Fibroblast of skin of left biceps (primary cell): ENCODE measurements at places on chromosomes 16 and 17.

- no peak for DNase-seq
These were observed 180.9 kb downstream of the RPTOR start for GRCh38 chr17:80725517-80725916.

- no peak for DNase-seq
These were observed 21.5 kb downstream of the MBTD1 start for GRCh38 chr17:51238255-51238887.

DNA sequence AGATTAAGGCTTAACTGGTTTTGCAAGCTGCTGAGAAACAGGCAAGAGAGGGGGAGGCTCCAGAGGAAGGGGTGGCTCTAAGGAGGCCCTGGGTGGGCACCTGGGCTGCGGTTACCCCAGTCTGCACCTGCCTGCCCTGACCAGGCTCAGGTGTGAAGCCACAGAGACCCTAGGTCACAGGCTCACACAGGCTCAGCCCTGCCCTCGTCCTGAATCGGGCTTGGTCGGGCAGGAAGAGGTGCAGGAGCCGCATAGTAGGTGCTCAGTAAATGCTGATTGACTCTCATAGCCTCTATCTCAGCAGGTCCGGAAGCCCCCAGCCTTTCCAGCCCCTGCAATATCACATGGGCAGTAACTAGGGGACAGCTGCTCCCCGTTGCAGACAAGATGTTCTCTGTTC lies 203.4 kb downstream of the GSG1L start:
- no peak for DNase-seq

DNA sequence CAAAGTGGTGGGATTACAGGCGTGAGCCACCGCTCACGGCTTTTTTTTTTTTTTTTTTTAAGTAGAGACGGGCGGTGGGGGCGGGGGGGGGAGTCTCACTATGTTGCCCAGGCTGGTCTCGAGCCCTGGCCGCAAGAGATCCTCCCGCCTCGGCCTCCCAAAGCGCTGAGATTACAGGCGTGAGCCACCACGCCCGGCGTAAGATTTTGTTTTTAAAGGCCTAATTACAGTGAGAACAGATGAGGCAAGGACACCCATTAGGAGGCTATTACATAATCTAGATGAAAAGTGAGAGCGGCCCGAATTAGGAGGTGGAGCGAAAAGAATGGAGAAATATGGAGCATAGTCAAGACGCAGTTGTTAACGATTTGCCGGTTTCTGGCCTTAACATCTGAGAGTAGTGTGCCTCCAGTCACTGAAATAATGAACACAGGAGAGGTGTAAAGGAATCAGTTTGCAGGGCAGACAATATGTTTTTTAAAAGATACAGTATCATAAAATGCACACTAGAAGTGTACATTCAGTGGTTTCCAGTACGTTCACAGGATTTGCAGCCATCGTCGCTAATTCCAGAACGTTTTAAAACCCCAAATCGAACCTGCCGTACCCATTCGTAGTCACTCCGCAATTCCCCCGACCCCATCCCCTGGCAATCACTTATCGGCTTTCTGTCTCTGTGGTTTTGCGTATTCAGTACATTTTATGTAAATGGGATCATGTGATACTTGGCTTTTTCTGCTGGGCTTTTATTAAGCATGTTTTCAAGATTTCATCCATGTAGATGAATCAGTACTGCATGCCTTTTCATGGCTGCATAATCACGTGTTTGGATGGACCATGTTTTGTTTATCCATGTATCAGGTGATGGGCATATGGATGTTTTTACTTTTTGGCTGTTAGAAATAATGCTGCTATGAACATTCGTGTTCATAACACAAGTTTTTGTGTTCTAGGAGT lies 1.4 kb upstream of the SLX4 start:
- no peak for DNase-seq

DNA sequence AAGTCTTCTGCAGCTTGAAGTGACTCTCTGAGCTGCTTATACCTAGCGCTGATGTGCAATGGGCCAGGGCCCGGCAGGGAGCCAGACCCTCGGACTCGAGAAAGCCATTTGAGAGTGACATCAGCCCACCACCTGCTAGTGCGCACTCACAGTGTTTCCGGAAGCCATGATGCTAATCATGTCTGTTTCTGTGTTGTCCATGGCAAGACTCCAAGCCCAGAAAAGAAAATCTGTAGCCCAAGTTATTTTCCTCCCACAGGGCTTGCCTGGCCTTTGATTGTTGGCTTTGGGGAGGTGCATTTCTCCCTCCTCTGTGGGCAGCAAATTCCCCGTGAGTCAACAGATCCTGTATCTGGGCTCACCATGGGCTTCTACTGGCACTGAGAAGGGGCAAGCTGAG lies 1.8 kb upstream of the CDRT4 start:
- no peak for DNase-seq

GRCh38 chr17:62760945-62761267 lies 47.2 kb downstream of the MARCHF10 start:
- DNase-seq, result no peak

DNA sequence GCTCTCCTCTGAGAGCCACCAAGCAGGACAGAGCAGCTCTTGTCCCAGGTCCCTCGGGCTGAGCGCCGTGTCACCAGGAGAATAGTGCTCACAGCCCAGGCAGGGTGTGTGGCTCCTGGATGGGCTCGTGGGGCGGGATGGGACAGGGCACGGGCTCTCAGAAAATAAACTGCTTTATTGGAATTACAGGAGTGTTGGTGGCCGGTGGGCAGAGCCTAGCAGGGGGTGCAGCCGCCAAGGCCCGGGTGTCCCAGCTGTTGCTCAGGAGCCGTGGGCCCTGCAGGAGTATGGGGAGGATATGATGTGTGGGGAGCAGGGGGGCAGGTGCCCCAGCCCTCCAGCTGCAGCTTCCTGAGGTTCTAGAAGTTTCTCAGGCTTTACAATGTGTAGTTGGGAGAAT lies 17.1 kb downstream of the TELO2 start:
- DNase-seq, result no peak

- no peak for DNase-seq
These were observed 13.1 kb downstream of the TBC1D24 start for GRCh38 chr16:2487903-2488531.

DNA sequence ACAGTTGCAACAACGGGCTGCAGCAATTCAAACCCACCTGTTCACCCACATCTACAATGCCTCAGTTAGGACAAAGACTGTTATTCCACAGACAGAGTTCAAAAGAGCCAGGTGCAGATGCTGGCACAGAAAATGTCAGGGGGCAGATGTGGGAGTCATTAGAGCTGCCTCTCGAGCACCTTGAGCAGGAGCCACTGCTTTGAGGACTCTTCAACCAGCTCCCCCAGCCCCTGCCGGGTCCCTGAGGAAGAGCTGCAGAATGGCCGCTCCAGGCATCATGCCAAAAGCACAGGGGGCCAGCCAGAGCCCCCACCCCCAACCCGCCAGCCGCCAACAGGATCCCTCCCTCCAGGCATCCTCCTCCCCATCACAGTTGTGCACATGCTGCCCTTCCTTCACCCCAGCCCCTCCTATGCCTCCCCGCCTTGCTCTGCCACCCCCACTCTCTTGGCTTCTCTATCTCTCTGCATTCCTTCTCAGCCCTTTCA lies 20.8 kb downstream of the C17orf67 start:
- no peak for DNase-seq

GRCh38 chr17:16913463-16913862 lies 58.5 kb downstream of the TNFRSF13B start:
- DNase-seq, result no peak

DNA sequence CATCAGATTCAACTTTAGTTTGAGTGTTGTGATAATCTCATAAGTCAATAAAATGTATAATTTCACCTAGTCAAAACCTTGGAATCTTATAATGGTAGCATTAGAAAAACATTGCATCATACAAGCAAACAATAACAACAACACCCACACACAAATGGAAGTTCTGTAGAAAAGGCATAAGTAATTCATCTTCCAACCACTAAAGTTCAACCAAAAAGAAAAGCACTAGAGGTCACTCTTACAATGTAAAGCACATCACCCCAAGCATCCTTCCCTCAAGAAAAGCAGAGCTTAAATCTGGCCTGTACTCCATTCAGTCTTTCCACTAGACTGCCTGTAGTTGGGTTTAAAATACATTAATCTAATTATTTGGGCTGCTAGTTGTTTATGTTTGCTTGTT lies 1.8 kb downstream of the CNTNAP4 start:
- peak; percentile 10 for DNase-seq

- DNase-seq, result no peak
These were observed 57.9 kb upstream of the CES5A start for GRCh38 chr16:55933038-55933437.

DNA sequence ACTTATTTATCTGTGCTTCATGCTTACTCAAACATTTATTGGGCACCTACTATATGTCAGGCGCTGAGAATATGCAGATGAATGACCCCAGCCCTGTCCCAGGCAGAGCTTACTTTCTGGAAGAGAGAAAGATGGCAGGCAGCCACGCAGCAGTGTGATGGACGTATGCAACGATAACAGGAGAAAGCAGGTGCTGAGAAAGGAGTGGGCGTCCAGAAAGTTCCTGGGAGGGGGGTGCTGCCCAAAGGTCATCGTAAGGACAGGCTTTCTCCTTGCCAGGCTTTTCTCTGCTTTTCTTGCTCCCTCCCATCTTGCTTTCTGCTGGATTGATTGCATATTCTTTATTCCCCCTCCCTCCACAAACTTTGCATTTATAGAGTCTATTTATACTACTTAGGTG lies 124.5 kb downstream of the GAS7 start:
- no peak for DNase-seq

GRCh38 chr17:21505819-21506815 lies 130.0 kb downstream of the KCNJ12 start:
- DNase-seq, result no peak

DNA sequence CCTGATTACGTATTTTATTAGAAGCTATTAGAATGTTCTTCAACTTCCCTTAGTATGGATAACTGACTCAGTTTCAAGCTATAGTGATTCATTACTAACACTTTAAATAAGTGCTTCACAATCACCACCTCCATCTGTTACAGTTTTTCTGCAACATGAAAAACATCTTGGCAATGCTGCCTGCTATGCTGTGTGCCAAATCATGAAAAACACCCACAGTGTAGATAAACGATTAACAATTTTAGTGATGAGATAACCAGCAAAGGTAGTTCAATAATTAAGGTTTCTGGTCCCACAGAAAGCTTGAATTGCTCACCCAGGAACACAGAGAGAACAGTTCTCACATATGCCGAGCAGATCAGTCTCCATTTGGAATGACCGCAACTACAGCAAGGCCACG lies 51.4 kb upstream of the SLC25A19 start:
- no peak for DNase-seq

- no peak for DNase-seq
These were observed 744 bp downstream of the TAC4 start for GRCh38 chr17:49846938-49847712.

GRCh38 chr16:57966986-57967385 lies 3.9 kb downstream of the CNGB1 start:
- no peak for DNase-seq

DNA sequence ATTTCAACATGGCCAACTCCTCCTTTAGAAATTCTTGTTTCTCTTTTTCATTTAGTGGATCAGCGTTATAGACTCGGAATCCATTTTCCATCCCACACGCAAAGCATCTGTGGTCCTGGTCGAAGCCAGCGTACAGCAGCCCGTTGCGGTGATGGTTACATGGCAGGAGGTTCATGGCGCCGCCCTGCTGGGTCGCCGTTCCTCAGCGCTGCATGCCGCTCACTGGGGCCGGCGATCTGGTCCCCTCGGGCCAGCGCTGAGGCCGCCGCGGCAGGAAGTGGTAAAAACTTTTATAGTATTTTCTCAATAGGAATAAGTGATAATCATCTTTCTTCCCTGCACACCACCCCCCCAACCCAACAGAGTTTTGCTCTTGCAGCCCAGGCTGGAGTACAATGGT lies 29.9 kb upstream of the RHOT1 start:
- no peak for DNase-seq

- no peak for DNase-seq
These were observed 4.8 kb upstream of the RPL38 start for GRCh38 chr17:74198694-74199093.

- no peak for DNase-seq
These were observed 1.6 kb downstream of the HEATR3 start for GRCh38 chr16:50067290-50067853.

DNA sequence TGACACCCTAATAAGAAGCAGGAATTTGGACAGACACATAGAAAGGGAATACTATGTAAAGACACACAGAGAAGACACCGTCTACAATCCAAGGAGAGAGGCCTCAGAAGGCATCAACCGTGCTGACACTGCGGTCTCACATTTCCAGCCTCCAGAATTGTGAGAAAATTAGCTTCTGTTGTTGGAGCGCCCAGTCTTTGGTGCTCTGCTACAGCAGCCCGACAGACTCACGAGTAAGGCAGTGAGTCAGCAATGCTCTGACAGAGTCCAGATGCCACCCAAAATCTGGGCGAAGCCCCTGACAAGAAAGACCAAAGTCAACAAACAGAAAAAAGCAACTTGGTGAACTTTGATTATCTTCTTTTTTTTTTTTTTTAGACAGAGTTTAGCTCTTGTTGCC lies 32.5 kb upstream of the RAI1 start:
- no peak for DNase-seq

DNA sequence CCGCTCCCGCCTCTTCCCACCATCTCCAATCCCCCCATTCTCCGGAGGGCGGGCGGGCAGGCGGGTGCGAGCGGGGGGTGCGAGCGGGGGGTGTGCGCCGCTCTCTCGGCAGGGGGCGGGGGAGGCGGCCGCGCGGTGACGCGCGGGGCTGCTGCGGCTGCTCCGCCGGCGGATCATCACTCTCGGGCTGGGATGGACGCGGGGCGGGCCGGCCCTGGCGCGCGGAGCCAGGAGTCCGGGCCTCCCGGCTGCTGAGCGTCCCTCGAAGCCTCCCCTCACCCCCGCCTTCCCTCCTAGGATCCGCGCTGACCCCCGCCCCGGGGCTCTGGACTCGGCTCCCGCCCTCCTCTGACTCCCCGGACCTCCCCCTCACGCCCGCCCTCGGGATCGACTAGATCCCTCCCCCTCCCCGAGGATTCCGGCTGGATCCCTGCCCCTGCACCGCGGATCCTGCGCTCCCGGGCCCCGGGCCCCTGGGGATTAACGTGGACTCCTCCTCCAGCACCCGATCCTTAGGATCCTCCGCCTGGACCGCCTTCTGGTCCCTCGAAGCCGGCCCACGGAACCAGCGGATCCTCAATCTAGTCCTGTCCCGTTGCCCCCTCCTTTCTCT lies 946 bp upstream of the TMEM256 start:
- DNase-seq, result no peak

DNA sequence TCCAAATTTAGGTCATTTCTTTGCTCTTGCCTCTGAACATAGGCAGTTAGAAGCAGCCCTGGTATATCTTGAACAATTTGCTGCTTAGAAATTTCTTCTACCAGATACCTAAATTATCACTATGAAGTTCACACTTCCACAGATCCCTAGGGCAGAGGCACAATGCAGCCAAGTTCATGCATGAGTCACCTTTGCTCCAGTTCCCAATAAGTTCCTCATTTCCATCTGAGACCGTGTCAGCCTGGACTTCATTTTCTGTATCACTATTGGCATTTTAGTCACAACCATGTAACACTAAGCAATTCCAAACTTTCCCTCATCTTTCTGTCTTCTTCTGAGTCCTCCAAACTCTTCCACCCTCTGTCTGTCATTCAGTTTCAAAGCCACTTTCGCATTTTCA lies 45.0 kb downstream of the KCNJ16 start:
- DNase-seq, result no peak
